ENCODE measurements at places on chromosomes 5 and 9.

DNA sequence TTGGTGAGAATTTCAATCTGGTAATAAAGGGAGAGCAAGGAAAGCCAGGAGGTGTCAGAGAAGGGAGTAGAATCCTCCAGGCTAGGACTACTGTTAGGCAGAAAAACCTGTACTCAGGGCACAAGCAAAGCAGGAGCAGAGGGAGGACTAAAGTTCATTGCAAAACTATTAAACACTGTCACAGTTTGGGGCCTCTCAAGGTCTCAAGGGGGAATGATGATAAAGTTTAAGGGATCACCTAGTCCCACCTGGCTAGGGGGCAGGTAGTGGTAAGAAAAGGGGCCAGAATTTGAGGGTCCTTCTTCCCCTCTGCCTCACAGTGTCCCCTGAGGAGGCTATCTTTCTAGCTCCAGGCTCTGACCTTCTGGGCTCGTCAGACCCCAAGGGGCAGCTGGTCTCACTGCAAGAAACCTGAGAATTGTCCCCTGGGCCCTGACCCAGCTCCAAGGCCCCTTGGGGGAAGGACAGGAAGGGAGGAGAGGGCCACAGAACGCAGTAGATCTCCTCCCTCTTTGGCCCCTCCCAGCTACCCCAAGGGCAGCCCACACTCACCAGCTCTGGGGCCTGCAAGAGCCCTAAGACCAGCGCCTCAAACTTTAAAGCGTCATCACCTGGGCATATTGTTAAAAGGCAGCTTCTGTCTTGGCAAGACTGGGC, 974 bp downstream of the CCDC69 start:
- peak; percentile 67 for DNase-seq

DNA sequence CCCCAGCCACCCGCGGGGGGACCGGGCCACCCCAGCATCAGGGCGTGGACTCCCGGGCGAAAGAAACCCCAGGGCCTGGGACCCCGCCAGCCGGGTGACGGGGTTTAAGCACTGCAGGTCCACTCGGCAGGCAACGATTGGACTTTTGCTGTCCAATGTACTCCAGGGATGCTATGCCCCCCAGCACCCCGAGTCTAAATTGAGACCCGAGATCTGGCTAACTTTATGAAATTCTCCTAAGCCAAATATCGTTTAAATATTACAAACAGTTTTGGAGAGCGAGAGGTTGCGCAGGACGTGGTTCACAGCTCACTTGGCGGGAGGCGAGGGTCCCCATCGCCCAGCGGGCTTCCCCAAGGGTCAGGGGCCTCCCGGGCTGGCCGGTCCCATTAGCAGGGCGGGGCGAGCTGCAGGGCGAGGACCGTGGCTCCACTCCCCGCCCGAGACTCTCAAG, 384 bp upstream of the MRPS2 start:
- DNase-seq, result no peak

DNA sequence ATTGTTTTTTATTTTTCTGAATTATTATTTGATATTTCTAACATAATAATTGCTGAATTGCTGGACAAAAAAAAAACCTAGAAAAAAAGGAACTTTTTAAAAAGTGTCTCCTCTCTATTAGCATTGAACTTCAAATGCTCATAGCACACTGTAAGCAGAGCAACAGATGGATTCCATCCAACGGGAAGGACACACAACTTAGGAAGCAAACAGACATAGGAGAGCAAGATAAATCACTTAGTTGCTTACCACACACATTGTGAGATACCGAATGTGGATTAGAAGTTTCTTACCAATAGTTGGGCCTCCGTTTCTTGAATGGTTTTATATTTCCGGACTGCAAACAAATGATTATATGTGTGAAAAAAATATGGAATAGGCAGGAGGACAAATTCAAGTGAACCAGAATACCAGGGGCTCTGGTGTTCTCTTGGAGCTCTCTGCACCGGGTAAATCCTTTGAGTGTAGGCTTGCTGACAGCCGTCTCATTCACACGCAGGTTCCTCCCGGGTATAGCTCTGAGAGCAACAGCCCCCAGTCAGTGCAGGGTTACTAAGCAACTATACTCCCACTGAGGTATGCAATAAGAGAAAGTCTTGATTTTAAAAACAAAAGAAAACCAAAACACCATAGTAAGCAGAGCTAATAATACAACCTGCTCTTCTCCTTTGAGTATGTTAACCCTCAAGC, 217.6 kb downstream of the TMEM167A start:
- no peak for DNase-seq

GRCh38 chr5:6484446-6484845, 35.8 kb downstream of the UBE2QL1 start:
- DNase-seq, result no peak

DNA sequence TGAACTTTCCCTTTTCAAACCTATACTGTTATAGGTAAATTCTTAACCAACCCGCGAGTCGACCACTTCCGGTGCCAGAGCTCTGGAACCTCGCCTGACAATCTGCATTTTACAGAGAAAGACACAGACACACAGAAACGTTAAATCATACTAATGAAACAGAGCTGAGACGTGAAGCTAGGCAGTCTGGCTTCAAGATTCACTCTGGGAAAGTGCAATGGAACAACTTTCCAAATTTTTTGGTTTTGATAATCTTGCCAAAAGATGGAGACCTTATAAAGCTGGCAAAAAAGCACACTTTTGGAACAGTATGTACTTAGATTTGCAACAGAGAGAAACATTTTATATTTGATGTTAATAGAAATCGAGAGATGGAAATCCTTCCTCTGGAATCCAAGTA, 15.9 kb upstream of the WNT8A start:
- no peak for DNase-seq

DNA sequence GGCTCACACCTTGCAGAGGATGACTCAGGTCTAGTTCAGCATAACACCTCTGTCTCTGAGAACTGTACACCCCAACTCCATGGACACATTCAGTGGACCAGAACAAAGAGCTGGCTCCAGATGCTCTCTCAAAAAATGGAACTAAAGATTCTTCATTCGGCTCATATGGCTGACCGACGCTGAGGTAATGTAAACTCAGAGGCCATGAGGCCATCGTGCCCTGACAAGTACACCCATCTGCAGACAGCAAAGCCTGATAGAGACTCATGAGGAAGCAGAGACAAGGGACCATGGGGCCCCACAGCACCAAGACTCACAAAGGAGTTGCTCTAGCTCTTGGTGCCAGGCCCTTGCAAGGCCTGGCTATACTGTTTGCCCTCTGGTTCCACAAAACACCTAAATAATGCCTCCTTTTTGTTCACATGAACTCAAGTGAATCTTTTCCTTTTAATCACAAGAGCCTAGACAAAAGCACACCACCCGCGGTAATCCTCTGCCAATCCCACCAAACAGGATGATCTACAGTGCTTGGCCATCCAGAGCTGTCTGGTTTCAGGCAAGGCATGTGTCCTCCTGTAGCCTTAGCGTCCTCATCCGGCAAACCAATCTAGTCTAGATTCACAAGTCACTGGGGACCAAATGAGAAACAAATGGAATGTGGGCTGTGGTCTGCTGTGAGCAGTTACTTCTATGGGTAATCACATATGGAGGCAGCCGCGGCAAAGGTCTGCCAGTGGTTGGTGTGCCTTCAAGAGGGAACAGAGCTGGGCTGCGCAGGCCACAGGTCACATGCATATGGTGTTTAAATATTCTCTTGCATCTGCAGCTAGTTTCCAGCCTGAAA, 22.7 kb downstream of the MED27 start:
- DNase-seq, result no peak

DNA sequence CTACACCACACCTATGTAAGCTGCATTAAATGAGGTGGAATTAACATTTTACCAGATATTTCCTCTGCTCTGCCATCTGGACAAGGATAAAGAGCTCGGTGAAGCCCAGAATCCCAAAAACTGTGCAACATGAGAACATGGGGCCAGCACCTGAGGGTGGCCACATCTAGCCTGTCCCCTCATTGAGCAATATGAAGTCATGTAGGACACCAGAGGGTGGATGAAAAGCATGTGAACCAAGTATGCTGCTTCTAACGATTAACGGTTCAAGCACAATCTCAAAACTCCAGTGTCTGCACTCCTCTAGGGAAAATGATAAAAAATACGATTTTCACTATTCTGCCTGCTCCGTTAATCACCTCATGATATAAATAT, 545.8 kb downstream of the EBF1 start:
- no peak for DNase-seq
